ENCODE measurements at places on chromosomes 13 and 19.

DNA sequence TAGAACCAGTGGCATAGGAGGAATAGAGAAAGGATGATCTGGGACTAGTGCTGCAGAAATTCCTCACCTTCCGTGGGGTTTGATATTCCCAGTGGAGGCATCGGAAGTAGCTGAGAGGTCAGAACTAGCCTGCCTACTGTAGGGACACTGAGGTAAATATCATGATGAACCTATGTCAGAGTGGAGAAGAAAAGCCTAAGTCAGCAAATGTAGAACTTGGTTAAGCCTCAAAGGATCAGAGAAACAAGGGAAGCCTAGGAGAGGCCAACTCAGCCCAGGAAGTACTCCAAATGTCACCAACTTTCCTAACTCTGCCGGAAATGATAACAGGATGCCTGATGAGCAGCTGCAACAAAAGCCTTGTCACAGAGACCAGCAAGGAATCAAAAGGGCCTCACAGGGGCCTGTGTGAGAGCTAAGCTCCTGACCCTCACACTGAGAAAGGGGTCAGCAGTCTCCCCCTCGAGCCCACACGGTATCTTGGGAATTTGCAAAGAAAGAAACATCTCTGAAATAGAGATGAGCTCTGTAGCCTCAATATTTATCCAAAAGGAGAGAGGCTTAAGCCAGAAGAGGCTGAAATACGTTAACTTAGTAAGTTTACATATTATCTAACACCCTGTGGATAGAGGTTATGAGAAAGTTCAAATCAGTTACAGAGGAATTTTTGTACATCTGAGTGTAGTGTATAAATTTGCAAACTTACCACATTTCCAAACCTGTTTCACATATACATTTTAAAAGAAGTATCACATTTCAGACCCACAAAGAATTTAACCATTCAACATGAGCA lies 1064.3 kb downstream of the DIAPH3 start:
- DNase-seq: no peak

- DNase-seq: no peak
Measured at GRCh38 chr13:47374741-47375140, 477.9 kb upstream of the HTR2A start.

DNA sequence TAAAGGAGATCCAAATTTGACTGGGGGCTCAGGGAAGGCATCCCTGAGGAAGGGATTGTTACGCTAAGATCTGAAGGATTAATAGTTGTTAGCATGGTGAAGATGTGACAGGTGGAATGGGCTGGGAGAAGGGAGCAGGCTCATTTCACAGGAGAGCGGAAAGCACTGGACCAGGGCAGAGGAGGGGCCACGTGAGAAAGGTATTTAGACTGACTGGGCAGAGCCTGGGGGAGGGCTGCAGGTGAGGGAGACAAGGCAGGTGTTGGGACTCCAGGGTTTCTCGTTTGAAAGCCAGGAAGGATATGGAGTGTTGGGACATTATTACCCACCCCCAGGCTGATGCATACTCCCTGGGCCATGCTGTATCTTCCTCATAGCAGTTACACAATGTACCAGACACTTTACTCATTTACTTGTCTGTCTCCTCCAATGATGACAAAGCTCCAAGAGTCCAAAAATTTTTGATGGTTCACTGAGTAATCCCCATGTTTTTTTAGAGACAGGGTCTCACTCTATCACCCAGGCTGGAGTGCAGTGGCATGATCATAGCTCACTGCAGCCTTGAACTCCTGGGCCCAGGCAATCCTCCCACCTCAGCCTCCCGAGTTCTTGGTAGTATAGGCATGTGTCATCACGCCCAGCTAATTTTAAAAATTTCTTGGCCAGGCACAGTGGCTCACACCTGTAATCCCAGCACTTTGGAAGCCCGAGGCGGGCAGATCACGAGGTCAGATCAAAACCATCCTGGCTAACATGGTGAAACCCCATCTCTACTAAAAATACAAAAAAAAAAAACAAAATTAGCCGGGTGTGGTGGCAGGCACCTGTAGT lies 2.3 kb downstream of the TRAPPC6A start:
- DNase-seq: no peak

DNA sequence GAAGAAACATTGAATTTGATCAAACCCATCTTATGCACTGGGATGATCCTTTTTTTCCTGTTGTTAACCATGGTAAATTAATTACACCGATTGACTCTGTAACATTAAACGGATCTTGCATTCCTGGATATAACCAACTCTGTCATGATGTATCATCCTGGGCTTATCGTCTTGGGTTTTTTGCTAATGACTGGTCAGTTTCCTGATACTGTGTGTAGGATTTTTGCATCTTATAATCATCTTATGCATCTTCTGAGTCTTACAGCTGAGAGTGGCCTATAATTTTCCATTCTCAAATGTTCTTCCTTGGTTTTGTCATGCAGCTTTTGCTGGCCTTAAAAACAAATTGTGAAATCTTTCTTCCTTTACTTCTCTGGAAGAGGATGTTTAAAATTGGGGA lies 12.8 kb downstream of the DCUN1D2 start:
- no peak for DNase-seq

DNA sequence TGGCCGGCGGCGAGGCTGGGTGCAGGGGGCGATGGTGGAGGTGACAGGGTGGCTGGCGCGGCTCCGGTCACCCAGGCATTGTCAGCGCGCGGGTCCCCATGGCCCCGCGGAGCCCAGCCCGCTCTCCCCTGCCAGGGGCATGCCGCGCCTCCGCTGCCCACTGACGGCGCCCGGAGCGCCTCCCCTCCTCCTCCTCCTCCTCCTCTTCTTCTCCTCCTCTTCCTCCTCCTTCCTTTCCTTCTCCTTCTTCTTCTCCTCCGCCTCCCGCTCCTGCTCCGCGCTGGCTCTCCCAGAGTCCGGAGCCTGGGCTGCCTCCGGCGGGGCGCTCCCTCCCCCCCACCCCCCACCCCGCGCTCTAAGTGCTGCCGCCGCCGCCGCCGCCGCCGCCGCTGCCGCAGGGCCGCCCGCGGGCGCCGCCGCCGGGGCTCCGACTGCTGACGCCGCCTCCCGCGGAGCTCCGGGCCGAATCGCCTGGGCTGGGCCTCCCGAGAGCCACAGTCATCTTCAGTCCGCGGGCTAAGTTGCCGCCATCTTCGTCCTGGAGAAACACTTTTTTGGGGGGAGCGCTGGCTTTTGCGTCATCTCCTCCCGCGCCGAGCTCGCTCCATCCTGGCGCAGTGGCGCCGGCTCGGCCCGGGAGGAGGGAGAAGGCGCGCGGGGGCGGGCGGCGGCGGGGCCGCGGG lies 348.3 kb downstream of the LIG4 start:
- no peak for DNase-seq

- DNase-seq: no peak
Measured at GRCh38 chr13:40536443-40537113, 129.9 kb downstream of the FOXO1 start.

DNA sequence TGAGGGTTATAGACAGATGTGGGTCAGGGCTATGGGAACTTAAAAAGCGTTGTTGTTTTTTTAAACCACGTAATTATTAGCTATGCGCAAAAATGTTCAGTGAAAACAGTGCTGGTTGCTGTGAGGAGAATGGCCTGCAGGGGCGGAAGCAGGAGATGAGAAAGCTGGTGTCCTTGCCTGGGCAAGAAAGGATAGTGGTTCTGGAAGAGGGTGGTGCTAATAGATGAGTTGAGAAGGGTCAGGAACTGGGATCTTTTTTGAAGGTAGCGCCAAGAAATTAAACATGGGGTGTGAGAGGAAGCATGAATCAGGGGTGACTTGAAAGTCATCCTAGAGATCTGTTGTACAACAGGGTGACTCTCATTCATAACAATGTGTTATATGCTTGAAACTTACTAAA lies 4.8 kb upstream of the SMG9 start:
- DNase-seq: no peak

DNA sequence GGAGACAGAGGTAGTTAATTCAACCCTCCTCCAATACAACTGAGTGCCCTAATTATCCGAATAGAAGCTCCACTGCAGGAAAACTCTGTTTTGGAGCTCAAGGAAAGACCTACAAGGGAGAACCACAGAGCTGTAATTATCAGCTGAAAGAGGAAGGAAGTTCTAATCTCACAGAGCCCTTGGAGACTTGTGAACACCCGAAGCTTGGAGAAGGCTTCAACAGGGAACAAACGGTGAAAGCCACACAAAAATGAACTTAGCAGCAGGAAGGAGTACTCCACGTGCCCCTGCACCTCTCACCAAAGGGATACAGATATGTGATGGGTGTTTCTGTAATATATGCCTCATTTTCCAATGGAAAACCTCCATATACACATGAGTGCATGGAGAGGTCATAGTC lies 61.1 kb downstream of the IRS2 start:
- no peak for DNase-seq

DNA sequence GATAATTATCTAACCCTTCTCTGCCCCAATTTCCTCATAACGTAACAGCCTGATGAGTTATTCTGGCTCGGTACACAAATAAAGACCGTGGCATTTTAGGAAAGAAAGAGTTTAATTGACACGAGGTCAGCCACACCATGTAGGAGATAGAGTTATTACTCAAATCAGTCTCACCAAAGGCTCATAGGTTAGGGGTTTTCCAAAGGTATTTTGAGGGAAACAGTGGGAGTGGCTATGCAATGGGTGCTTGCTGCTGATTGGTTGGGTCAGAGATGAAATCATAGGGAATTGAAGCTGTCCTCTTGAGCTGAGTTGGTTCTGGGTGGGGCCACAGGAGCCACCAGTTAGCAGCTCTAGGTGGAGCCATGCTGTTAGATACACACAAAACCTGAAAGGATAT lies 137.5 kb downstream of the FREM2 start:
- DNase-seq: no peak

- no peak for DNase-seq
Measured at GRCh38 chr19:28008695-28009094, 1204.3 kb downstream of the UQCRFS1 start.

GRCh38 chr13:112713517-112714253 lies 23.8 kb downstream of the ATP11A start:
- no peak for DNase-seq

GRCh38 chr13:75482070-75482819 lies at the start of gene TBC1D4:
TSS of gene TBC1D4 (minus strand) at chr13:75482169. CDS start at chr13:75481767, 402 bp downstream.
- DNase-seq: peak; percentile 49

- DNase-seq: no peak
Measured at GRCh38 chr13:113096745-113097305, 8.8 kb upstream of the F7 start.

DNA sequence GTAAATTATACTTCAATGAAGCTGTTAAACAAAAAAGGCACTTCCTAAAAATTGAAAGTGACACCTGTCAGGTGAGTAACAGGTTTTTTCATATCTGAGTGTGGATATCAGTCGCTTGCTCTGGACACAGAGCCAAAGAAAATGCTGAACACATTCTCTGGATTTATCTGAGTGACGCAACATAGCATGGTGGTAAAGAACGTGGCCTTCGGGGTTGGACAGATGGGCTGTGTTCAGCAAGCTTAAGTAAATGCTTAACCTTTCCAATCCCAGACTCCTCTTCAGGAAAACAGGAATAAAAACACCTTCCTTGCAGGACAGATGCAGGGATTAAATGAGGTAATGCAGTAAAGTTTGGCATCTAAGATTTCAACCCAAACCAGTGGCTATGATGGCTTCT lies 132.0 kb downstream of the FOXO1 start:
- DNase-seq: no peak

DNA sequence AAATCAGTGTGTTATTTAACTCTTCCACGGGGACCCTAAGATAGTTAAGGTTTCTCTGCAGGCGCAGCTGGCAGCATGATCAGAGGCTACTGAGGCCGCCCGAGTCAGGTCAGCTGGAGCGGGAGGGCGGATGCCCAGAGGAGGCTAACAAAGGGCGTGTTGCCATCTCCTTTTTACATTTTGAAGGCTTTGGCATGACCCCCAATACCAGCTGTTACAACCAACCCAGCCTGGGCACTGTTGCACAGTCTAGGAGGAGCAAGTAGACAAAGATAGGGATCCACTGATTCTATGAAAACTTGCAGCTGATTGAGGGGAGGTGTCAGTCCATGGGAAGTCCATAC lies 15.7 kb downstream of the COL4A2 start:
- DNase-seq: no peak

- no peak for DNase-seq
Measured at GRCh38 chr13:48437371-48437770, 24.5 kb upstream of the LPAR6 start.

- DNase-seq: no peak
Measured at GRCh38 chr13:39527961-39528660, 74.9 kb downstream of the LHFPL6 start.

GRCh38 chr19:54188215-54188871 lies 1.0 kb downstream of the MBOAT7 start:
- peak; percentile 56 for DNase-seq

DNA sequence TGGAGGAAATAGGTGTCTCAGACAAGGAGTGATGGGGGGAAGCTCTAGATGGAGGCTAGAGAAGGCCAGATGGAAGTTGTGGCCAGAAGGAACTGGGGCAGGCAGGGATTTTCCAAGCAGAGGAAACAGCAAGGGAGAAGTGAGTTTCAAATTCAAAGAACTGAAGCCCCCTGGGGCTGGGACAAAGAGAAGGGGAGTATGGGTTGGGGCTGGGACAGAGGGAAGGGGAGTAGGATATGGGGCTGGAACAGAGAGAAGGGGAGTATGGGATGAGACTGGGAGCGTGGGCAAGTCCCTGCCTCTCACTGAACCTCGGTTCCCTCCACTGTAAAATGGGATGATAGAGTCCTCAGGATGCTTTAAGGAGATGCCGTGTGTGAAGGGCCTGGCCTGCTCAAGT lies 1.9 kb upstream of the GTF2F1 start:
- DNase-seq: no peak

DNA sequence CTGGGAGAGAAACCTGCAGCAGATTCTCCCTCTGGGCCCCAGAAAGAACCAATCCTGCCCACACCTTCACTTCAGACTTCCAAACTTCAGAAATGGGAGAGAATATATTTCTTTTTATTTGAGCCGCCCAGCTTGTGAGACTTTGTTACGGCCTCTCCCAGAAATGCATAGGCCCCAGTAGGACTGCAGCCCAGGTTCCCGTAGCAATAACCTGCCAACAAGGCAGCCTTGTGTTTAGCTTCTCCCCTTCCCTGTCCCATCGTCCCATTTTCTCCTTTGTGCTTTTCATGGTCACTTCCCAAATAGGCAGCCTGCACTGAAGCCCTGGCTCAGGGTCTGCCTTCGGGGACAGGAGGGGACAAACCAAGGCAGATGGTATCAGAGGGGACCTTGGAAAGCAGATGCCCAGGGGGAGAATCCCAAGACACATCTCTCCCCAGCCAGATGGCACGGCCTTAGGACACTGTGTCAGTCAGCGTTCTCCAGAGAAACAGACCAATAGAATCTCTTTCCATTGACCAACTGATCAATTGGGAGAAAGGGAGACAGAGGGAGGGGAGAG lies 3.7 kb upstream of the ARHGEF7 start:
- no peak for DNase-seq

DNA sequence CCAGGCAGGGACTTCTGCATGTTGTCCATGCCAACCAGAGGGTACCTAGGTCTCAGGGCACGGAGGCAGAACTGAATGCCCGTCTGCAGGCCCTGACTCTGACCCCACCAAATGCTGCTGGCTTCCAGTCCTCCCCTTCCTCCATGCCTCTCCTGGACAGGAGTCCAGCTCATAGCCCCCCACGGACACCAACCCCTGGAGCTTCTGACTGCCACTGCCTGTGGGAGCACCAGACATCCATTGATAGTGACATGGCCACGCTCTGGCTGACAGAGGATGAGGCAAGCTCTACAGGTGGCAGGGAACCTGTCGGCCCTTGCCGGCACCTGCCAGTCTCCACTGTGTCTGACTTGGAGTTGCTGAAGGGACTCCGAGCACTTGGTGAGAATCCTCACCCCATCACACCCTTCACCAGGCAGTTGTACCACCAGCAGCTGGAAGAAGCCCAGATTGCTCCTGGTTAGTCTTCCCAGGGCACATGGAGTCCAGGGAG lies 1.8 kb downstream of the ANKLE1 start:
- DNase-seq: no peak

All from CD4-positive, alpha-beta T cell treated with Interleukin-2 at 100 ng/mL for 4 hours (primary cell).